ENCODE measurements at places on chromosomes 2 and 18. TPM values are rescaled to one million over a fixed set of nuclear protein-coding genes. Genes with fewer than 3 reads are reported as not detected.

VWA3B gene
- total RNA-seq = not detected

LHCGR gene
- not detected for total RNA-seq

DNA sequence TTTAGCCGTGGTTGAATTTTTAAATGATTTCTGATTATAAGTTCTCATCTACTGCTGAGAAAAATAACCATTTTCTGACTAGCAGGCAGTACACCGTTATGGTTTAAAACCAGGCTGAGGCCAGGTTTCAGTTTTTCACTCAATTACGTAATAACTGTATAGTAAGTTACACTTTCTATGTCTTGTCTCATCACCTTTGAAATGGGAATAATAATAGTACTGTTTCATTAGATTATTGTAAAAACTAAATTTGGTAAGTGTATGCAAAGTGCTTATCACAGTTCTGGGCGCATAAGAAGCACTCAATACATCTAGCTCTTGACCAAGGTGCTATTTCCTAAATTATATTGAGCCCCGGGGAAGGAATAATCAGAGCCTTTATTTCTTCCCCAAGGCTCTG, 76.8 kb downstream of the LIMS1 start:
- DNase-seq = no peak

- no peak for DNase-seq
Measured at GRCh38 chr2:98378901-98379300, 32.6 kb downstream of the CNGA3 start.

DNA sequence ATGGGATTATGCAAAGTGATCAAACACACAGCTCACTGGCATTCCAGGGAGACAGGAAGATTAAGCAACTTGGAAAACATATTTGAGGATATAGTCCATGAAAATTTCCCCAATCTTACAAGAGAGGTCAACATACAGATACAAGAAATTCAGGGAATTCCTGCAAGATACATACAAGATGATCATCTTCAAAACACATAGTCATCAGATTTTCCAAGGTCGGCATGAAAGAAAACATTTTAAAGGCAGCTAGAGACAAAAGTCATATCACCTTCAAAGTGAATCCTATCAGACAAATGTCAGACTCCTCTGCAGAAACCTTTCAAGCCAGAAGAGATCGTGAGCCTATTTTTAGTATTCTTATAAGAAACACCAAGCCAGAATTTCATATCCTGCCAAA, 1188.5 kb downstream of the LRP1B start:
- DNase-seq = no peak

DNA sequence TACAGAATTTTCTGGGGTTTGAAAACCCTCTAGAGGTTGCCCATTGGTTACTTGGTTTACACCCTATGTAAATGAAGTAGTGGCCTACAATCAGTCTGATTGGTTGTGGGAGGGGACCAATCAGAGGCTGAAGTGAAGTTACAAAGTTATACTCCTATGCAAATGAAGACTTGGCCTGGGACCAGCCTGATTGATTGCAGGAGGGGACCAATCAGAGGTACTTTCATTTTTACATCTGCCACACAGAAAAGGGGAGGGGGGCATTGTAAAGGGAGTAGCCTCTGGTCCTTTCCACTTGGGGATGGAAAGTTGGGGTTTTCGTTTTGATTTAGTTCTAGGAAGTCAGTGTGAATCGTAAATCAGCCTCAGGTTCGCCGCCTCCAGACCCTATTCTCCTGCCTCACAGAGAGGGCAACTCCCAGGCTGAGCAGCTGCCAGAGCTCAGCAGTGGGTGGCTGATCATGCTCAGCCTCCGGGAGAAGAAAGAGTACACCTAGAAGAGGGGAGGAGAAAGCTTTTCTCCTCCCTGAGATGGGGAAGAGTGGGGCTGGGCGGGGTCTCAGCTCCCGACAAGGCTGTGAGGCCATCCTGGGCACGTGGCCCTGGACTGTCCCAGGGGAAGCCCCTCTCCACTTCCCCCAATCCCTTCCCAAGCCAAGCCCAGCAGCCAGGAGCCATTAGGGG, 372.5 kb downstream of the GALR1 start:
- no peak for DNase-seq

PRR30 gene
- not detected for total RNA-seq

DNA sequence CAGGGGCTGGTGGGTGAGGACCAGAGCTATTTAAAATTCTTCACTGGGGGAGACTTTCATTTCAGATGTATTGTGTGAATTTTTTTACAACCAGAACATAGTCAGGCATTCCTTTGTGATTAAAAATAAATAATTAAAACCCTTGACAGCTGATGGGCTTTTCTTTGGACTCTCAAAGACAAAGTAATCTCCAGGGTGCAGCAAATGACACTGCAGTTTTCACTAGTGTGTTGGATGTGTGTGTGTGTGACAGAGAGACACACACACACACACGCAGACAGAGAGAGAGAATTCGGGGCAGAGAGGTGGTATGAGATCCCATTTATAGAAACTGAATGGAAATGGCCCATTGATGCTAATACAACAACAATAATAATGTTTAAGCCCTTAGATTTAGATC, 10.3 kb upstream of the GALNT14 start:
- no peak for DNase-seq

ATP8B1 gene
- 108 TPM for total RNA-seq

- no peak for DNase-seq
Measured at GRCh38 chr2:3777966-3778365, 74.6 kb downstream of the DCDC2C start.

SETBP1 gene
- 3.7 TPM for total RNA-seq

DNA sequence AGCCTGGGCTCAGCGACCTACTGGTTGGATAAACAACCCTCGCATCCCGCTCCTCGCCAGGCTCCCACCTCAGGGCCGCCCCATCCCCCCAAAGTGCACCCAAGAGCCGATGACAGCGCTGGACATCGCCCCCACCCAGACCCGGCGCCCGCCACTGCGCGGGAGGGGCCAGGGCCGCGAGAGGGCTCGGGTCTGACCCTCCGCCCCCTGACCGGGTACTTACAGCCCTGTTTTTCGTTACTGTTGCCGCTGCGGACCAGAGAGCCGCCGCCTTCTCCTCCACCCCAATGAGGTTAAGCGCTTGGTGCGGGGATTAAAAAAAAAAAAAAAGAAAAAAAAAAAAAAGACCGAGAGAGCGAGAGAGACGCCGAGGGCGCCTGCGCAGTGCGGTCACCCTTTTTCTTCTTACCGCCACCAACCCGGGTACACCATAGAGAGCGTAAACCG, at the start of gene CLASP1:
TSS of gene CLASP1 (minus strand) at position 314 of the 447 bp plus-strand sequence. CDS start 43,567 bp downstream, outside the sequence.
- no peak for DNase-seq

GTF2A1L gene
- total RNA-seq = 0.74 TPM

DNA sequence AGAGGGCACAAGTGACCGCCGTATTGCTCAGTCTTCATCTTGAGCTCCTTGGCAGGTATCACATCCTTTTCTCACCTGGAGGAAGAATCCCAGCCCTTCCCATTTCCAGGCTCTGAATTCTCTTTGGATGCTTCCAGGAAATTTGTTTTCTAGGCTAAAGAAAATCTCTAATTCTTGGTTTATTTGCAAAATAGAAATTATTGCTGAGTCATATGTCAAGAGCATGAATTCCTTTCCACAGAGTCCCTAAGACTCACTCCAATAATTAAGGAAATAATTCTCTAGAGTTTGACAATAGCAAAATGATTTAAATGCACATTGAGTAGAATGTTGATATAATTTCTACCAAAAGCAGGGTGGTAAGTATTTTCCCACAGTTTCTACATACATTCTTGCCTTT, 16.3 kb upstream of the CCDC68 start:
- DNase-seq = no peak

DNA sequence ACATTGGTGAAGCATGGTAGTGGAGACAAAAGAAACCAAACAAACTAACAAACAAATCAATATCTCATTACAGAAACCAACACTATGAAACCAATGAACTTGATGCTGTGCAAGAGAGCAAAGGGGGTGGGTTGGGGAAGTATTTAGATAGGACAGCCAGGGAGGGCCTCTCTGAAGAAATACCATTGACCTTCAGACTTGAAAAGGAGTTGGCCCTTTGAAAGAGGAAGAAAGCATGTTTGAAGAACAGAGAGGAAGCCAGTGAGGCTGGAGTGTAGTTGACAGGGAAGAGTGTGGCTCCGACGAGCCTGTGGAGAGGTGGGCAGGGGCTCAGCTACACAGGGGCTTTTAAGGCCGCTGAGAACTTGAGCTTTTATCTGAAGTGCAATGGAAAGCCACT, 151.0 kb upstream of the GATA6 start:
- no peak for DNase-seq

SLC30A3 gene
- total RNA-seq = 0.11 TPM

DNA sequence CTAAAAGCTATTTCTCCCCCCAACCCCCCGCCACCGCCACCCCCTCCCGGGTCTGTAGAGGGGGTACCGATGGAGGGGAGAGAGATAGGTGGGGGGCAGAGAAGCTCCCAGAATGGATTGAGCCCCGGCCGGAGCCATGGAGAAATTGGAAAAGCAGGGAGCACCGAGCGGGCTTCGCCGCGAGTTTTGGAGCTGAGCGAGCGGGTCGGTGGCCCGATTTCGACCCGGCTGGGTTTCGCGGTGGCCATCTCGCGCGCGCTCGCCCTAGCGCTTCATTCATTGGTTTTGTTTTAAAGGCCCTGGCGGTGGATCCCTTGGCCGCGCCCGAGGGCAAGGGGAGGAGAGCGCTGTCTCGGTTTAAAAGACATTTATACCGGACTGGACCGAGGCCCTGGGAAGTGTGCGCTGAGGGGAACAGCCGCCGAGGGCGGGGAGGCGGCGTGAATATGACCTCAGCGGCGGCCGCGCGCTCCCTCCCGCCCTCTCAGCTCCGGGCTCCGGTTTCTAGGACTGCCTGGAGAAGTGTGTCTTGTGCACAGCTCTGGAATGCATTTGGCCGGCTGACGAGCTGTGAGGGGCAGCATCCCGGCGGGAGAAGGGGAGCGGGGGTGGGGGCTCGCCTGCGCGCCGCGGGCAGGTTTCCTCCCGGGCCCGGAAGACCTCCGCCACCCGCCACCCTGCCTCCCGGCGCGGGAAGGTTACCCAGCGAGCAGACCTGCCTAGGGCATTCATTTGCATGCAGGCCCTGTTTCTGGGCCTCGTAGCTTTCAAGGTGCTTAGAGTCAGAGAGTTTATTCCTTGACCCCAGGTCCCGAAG, 1.7 kb upstream of the SMAD7 start:
- DNase-seq = peak; percentile 37

DNA sequence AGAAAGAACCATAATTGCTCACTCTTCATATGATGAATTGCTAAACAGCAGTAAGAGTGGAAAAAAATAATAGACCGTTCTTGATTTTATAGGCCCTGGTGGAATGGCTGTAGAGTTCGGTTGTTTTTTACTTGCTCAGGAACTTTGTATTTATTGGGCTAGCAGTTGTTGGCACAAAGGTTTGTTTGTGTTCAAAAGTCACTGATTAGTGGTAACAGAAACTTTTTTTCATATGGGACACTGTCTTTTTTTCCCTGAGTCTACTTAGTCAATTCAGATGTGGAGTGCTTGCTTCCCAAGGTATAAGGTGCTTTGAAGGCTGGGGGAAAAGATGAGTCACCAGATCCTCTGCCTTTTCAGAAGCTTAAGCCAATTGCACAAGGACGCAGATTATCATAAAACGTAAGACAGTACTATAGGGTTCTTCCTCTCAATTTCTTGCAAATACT, 25.8 kb downstream of the PHLPP1 start:
- no peak for DNase-seq

- DNase-seq = no peak
Measured at GRCh38 chr18:46174342-46175041, 70.3 kb downstream of the HAUS1 start.

CHRNG gene
- not detected for total RNA-seq

DNA sequence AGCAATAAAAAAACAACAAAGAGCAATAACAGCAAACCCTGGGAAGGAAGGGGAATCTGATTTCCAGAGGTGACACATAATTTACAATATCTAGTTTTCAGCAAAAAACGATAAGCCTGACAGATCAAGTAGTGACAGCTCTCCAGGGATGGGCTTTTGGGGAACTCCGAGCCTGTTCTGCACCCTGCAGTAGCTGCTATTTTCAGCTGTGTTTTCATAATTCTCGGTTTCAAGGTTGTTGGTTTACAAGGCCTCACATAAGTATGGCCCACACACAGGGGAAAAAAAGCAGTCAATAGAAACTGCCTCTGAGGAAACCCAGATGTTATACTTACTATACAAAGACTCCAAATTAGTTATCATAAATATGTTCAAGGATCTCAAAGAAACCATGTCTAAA, 67.7 kb upstream of the CTLA4 start:
- DNase-seq = no peak

DNA sequence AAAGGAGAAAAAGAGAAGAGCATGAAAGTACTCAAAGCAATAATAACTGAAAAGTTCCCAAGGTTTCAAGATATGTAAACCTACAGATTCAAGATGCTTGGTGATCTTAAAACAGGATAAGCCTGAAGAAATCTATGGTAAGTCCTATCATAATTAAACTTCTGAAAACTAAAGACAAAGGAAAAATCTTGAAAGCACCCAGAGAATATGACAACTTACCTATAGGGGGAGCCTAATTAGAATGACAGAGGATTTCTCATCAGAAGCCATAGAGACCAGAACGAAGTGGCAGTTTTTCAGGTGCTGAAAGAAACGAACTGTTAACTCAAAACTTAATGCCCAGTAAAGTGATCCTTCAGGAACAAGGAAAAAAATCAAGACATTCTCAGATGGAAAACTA, 59.7 kb downstream of the XDH start:
- DNase-seq = no peak

DNA sequence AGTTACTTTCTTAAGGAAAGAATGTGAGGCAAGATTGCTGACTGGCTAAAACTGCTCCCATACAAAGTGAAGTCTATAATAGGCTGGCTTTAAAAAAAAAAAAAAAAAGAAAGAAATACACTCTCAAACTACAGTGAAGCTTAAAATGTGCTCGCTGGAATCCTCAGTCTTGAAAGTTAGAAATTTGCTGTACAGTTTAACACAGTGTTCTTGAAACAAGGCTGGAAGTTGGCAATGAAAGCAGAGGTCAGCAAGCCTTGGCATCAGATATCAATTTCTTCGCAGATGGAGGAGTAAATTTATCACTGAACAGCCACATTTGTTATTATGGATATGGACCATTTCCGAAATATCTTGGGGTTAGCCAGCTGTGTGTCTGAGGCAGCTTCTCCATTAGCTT, 392.9 kb downstream of the ZNF516 start:
- DNase-seq = no peak

DNA sequence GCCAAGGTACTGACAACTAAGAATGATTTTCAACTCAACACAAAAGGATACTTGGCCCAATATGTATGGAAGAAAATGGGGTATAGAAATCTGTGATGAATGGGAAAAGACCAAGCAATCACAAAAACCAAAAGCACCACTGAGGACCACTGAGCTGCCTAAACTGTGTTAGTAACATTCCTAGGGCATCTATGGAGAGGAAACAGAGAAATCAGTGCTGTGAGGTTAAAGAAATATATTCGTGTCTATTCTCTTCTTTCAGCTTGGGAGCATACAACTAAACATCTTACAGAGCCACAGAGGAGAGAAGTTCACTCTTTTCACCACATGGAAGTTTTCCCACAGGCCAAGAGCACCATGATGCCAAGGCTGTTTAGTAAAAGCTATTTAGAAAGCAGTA, 47.3 kb upstream of the CALCRL start:
- DNase-seq = no peak

FAM117B gene
- total RNA-seq = 1.8 TPM

ASPRV1 gene
- 0.11 TPM for total RNA-seq

COL6A3 gene
- 0.14 TPM for total RNA-seq

PIEZO2 gene
- total RNA-seq = 63.7 TPM

Data from pulmonary artery endothelial cell (primary cell).